Endothelial cell (in vitro differentiated cells): ENCODE measurements at places on chromosomes 2 and 18.

DNA sequence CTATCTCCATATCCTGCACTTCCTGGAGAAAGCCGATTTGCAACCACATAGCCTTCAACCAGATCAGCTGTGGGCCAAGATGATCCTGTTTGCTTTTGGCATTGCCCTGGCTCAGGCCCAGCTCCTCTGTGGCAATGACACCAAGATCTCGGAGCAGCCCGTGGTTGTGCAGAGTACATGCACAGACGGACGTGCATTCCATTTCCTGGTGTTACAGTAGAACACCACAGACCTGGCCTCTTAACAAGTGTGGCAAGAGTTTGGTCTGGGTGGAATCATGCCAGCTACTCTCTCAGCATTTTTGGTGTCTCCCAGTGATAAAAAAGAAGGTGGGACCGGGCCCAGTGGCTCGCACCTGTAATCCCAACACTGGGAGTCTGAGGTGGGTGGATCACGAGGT, 20.0 kb downstream of the MALT1 start:
- no peak for DNase-seq

- DNase-seq: no peak
These were observed 5.6 kb upstream of the SMIM21 start for GRCh38 chr18:75433098-75433497.

DNA sequence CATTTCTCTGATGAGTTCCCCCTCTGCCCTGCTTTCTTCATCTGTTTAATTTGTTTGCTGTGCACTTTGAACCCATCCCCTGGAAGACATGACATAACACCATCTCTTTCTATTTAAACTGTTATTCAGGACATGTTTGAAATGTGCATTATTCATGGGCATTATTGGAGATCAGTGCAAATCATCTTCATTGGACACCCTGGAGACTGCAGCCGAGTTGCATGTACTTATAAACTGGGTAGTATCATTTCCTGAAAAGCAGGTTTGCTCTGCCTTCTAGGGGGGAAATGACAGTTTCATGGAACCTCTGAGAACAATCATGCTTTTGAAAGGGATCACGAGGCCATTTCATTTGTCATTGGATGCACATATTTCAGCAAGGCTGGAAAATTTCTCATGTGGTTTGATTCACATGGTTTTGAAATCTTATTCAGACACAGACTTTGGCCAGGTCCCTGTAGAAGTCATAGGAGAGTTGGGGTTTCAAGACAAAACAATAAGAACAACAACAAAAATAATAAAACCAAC, 462.8 kb upstream of the MEX3C start:
- no peak for DNase-seq

- DNase-seq: no peak
These were observed 150.2 kb upstream of the NFATC1 start for GRCh38 chr18:79245517-79246001.

DNA sequence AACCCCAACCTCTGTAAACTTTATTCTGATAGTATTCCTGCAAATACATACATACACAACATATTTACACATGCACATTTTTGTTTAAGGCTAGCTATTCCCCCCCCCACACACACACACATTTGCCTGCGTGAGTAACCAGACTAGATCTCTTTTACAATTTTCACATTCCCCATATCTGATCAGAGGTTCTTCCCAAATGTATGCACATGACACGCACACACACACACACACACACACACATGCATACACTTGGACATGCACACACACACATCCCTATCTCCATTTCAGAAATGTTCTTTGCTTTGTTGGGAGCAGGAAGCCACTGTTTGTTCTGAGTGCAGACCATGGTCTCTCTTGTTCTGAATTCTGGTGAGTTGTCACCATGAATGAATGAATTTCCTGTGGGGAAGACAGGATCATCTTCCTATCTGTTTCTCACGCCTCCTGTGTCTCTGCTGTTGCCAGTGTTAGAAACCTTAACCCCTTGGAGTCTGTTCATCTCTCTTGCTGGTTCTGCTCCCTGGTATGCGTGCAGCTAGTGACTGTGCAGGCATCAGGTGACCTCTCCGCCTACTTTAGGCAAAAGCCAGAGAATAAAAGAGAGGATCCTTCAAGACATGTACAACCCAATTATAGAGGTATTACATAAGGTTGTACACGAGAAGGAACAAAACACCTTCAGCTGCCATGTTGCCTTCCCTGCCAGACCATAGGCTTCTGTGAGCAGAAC, 251.0 kb upstream of the RAB12 start:
- no peak for DNase-seq

- no peak for DNase-seq
These were observed 44.4 kb downstream of the ALPK2 start for GRCh38 chr18:58584200-58585127.

DNA sequence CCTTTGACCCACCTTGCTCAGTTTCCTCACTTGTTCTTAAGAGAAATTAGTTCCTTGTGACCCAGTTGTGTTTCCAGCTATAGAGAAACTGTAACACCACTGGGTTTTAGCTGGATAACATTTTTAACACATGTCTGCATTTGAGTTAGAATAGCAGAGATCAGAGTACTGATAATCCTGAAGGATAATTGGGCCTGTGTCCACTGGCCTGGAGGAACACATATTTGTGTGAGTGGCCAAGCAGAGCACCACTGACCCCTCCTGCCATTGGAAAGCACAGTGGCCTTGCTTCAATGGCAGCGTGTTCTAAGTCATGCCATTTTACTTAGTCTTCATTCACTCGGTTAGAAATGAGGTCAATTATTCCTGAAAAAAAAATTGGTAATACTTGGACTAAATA, 42.6 kb downstream of the PKP4 start:
- no peak for DNase-seq

GRCh38 chr2:219386532-219387280, 1.0 kb downstream of the DNPEP start:
- no peak for DNase-seq

DNA sequence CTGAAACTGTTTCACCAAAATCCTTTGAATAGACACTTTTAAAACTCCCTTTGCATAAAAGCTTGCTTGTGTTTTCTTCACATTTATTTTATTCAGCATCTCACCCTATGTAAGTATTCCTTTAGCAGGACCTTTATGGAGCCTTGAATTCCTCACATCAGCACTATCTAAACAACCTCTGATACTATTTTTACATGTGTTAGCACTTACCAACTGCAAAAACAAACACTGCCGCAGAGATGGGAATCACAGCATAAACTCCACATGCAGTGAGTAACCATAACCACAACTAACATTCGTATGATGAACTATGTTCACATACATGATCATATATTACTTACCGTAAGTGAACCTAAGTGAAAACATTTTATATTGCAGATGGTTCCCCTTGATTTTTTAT, 15.4 kb downstream of the FBXO15 start:
- no peak for DNase-seq

- DNase-seq: no peak
These were observed 118.8 kb upstream of the LHCGR start for GRCh38 chr2:48874282-48874681.

- no peak for DNase-seq
These were observed 346.6 kb downstream of the FSIP2 start for GRCh38 chr2:186085226-186085625.

GRCh38 chr18:47752796-47753645, 177.4 kb downstream of the SMAD2 start:
- DNase-seq: no peak

DNA sequence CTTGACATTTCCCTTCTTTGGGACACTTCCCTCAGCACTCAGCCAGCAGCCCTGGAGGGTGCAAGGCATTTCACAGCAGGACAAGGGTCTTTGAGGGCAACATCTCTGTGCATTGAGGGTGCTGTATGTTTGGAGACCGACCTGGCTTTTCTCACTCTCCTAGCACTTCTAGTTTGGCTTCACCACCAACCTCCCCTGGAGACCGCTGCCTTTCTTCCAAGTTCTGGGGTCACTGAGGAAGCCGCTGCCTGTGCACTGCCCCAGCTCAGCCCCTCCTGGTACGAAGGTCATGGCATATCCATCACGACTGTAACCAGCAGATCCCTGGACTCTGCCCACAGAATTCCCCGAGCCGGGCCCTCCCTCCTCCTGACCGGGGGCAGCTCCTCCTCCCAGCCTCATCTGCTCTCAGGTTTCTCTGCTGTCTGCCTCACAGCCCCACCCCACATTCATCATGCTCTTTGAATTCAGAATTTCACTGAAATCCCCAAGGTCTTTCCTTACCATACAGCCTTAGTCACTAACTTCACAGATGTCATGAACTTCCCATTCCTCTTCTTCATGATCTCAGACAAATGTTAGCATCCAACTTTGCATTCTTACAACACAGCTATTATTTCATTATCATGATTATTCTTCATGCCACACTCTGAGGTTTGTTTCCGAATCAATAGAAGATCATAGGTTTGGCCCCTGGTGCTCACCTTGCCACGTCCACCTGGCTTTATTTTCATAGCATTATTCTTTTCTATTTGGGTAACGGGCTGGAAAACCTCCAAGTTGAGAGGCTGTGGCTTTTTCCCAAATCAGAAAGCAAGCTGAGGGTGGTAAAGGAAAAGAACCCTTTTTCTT, 113.0 kb upstream of the COPS8 start:
- DNase-seq: no peak

GRCh38 chr18:48021273-48021914, 90.9 kb upstream of the SMAD2 start:
- DNase-seq: no peak

- DNase-seq: no peak
These were observed 290.7 kb upstream of the SLC14A2 start for GRCh38 chr18:45324495-45325113.

- no peak for DNase-seq
These were observed 37.0 kb downstream of the TGFA start for GRCh38 chr2:70516596-70516995.

- DNase-seq: no peak
These were observed 2.2 kb upstream of the RAX start for GRCh38 chr18:59275406-59275949.

- DNase-seq: no peak
These were observed 30.3 kb downstream of the TEX44 start for GRCh38 chr2:231622963-231623362.
